ENCODE measurements at places on chromosomes 6 and 20.

- no peak for DNase-seq
Observed at GRCh38 chr20:20211988-20212518, 155.9 kb upstream of the INSM1 start.

GRCh38 chr20:59832406-59833363, 100.8 kb downstream of the SYCP2 start:
- no peak for DNase-seq

GRCh38 chr6:11317885-11318771, 85.7 kb upstream of the NEDD9 start:
- peak; percentile 27 for DNase-seq

- DNase-seq, result no peak
Observed at GRCh38 chr20:25223179-25223661, 24.7 kb upstream of the PYGB start.

- DNase-seq, result no peak
Observed at GRCh38 chr20:37111926-37112455, 16.2 kb upstream of the RBL1 start.

DNA sequence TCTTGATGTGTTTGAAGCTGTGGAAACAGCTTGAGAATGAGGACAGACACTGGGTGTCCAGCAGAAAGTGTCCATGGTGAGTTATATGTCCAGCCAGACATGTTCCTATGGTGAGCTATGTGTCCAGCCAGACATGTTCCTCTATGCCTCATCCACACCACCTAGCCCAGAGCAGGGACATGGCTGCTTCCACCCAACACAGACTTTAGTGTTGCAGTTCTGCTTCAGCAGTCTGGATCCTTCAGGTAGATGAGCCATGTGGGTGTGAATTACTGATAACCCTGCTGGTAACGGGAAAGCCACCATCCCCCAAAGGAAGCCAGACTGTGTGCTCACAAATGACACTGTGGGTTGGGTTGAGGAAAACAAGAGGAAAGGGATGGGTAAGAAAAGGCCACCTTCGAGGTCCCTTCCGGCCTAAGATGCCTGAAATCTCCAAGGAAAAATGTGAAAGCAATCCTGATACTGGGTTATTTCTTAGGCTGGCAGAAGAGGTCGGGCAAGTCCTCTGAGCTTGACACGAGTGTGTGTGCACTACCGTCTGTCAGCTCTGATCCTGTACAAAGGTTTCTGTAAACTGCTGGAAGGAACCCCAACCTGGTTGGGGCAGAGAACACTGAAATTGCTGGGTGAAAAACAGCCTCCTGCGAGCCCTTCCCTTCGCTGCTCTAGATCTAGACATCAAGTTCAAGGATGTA, 77.8 kb downstream of the NINL start:
- DNase-seq, result no peak

- no peak for DNase-seq
Observed at GRCh38 chr20:51196991-51197651, 174.2 kb upstream of the KCNG1 start.

DNA sequence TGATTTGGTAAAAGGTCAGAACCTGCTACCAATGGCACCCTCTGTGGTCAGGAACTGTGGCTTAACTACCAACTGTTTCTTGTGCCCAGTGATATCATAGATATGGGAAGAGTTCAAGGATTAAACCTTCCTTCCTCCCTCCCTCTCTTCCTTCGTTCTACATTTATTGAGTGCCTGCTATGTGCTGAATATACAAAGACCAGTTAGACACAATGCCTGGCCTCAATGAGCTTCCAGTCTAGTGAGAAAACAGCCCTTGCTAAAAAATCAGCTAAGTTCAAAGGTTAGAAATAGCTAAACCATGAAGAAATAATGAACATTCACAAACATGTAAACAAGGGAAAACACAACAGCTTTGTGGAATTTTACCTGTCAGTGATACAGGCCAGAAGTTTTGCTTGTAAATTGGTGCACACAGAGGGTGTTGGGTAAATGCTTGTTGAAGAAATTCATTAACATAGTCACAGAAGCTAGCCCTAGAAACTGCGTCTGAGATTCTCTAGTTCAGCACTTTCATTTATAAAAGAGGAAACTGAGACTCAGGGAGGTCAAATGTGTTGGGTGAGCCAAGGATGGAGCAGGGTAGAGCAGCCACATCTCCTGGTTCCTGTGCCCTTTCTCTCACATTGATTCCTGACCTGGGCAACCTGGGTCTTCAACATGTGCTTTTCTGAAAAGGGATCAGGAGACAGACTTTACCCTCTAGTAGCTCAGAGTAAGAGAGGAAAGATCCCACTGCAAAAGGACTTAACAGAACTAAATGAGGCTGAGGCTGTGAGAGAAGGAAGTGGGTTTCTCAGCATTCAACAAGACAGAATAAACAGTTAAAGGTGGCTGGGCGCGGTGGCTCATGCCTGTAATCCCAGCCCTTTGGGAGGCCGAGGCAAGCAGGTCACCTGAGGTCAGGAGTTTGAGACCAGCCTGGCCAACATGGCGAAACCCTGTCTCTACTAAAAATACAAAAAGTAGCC, 14.4 kb upstream of the FOXO3 start:
- DNase-seq, result no peak

- no peak for DNase-seq
Observed at GRCh38 chr6:107679457-107679856, 144.7 kb downstream of the SCML4 start.

- no peak for DNase-seq
Observed at GRCh38 chr6:143682805-143683204, 5.0 kb downstream of the PHACTR2 start.

DNA sequence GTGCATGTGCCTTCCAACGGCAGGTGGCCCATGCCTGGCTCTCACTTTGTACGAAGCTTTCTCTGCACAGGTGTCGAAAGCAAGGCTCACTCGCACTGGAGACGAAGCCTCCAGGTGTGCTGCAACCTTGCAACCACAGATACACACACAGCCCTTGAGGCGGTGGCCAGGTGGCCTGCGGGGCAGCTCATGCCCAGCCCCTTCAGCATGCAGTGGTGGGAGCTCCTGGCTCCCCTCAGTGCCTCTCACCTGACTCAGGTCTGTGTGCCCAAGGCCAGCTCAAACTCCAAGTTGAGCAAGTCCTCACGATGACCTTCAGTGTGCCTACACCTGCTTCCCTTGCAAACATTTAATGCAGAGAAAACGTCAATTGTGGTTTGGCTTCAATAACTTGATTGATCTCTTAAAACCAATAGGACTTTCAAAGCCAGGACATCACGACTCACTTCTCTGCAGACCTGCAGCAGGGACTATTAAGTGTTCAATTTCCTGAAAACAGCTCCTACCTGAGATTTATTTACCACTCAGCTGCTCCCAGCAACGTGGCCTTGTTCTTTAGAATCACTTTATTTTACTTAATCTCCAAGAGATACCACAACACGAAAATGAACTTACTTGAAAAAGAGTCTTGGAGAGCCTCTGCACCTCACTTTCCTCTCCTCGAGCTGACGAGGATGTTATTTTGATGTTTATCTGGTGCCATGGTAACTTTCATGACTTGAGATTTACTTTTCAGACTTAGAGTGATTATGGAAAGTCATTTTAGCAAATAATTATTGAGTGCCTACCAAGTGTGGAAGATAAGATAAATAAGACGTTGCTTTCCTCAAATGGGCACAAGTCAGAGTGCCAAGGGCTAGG, 86.3 kb downstream of the SLC22A23 start:
- no peak for DNase-seq

DNA sequence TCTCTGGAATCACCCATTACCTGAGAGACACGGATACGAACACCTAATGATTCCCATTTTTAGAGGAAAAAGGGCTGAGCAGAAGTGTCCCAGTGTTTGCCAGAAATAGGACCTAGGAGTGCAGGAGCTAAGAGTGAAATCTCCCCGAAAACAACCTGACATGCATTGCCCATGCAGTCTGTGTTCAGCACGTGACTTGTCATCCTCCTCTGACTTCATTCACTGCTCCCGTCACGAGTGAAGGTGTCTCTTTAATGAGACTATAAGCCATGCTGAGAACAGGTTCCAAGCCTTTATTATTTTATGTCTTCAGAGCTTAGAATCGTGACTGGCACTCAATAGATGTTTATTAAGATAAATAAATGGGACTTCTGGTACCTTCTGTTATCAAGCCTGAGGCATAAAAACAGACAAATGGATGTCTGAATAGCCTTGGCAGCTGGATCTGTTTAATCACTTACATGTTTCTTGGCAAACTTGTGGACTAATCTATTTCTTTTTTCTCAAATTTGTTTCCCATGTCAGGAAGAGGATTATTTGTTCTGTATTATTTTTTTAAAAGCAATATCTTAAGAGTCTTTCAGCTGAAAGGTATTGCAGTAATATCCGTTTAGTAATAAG, 3.7 kb upstream of the MLIP start:
- DNase-seq, result no peak

- no peak for DNase-seq
Observed at GRCh38 chr6:107056796-107057195, 28.8 kb downstream of the MTRES1 start.

DNA sequence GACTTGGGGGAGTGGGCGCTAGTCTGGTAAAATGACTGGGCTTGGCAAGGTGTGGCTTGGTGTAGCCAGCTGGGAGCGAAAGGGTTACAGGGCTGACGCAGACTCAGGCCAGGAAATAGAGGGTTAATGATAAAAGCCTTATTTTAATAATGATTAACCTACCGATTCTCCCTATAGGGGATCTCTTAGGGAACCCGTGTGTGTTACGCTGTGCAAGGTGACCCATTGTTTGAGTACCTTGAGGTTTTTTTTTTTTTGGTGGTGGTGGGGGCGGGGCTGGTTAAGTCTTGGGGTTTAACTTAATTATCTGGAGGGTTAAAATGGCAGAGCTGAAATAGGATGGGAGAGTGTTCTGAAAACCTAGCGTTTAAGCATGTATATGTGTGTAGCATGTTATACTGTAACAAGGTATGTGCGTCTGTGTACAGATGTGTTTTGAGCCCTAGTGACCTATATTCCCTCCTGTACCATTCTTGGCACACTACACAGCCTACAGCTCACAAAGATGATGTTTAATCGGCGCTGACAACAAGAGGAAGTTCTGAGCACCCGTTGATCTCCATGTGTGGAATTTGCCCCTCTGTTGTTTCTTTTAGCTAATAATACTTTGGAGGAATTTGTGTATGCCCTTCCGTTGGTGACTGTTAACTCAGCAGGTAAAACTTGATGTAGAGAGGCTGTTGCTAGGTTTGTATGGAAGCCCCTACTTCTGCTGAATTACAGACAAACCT, 1.3 kb downstream of the CARMIL1 start:
- DNase-seq, result no peak

- DNase-seq, result no peak
Observed at GRCh38 chr6:30093951-30094661, 18.5 kb upstream of the RNF39 start.

- no peak for DNase-seq
Observed at GRCh38 chr6:161575523-161576254, 301.8 kb upstream of the AGPAT4 start.

GRCh38 chr6:46078294-46078693, 51.5 kb upstream of the ENPP4 start:
- no peak for DNase-seq

- no peak for DNase-seq
Observed at GRCh38 chr6:10852361-10852960, 14.1 kb upstream of the MAK start.

GRCh38 chr6:38495922-38496635, 143.7 kb downstream of the BTBD9 start:
- DNase-seq, result no peak

DNA sequence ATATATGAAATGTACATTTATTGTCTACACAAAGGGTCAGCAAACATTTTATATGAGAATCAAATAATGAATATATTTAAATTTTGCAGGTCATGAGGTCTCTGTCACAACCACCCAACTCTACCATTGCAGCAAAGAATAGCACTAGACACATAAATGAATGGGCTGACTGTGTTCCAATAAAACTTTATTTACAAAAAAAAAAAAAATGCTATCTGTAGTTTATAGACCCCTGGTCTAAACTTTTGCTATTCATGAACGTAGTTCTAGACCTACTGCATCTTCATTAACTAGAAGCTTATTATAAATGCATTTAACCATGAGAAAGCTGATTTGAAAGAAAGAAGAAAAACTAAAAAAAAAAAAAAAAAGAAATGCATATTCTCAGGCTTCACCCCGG, 610.9 kb upstream of the AGPAT4 start:
- DNase-seq, result no peak

DNA sequence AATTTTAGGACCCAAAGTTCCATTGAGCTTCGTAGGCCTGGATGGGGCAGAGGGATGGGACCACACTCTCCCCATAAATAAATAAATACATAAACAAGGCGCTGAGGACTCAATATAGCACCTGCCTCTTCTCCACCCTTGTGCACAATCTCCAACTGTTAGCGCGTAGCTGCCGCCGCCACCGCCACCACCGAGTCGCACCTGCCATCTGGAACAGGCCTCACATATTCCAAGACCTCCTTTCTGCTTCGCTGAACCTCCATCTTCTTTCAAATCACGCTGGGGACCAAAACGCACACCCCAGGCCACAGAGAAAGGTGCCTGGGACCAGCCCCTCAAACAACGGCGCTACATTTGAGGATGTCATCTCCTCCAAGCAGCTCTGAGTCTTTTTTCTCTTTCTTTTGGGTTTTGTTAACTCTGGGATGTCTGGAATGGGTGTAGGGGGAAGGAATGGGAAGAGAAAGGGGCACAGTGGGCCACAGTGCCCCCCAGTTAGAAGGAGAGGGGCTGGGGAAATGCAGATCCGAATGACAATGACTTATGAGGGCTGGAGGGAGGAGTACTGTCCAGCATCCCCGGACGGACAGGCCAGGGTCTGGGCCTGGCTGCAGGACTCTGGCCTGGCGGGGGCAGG, 49.7 kb downstream of the NOL4L start:
- DNase-seq, result no peak

DNA sequence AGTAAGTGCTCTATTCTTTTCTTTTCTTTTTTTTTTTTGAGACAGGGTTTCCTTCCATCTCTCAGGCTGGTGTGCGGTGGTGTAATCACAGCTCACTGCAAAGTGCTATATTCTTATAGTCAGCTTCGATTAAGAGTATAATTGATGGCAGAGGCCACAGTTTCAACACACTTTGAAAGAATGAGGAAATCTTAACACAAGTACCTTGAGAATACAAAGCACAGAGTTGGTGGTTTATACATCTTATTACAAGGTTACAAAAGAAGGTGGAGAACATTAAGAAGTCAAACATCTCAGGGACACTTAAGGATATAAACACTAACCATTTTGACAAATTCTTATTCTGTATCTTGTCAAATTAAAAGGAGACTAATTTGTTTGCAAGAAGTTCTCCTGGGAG, 180.5 kb downstream of the SOD2 start:
- no peak for DNase-seq

DNA sequence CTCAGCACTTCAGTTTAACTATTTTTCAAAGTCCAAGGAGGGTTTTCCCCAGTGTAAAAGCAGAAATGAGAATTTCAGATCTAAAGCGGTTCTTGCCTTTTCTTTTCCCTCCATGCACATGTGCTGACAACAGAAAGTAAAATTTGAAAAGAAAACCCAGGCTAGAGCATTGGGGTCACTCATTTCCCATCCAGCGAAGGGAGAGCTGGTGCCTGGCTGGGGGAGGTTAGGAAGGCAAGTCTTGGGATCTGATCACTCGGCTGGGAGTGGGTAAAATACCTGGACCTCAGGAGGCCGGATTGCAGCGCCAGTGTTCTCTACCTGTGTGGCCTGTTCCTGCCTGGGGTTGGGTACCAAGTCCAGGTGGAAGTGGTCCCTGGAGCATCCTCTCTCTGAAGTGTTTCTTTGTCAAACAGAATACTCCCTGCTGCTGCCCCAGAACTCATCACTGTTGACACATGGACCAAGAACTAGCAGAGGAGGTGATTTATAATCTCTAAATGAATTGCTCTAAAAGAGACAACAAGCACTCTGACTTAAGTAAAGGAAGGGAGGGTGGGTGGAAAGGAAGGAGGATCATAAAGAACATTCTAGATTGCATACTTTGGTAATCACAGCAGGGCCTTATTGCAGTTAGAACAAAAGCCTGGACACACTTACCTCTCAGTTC, 136.0 kb downstream of the MTHFD1L start:
- DNase-seq, result no peak

Data from stimulated activated CD8-positive, alpha-beta memory T cell treated with anti-CD3 and anti-CD28 coated beads, Interleukin-7, amount 100 ng/mL, for 1 hour (primary cell).